ENCODE measurements at places on chromosomes 3 and 15. TPM values are rescaled to one million over a fixed set of nuclear protein-coding genes. Genes with fewer than 3 reads are reported as not detected.
A peak's percentile ranks its signal among the peaks of the same experiment; 100 is the strongest.

Gene SNRPN
- total RNA-seq: 169 TPM

GRCh38 chr15:74133694-74134386 lies 3.5 kb downstream of the ISLR2 start:
- DNase-seq: no peak

GRCh38 chr3:133931084-133931483 lies 35.4 kb upstream of the RAB6B start:
- no peak for DNase-seq

DNA sequence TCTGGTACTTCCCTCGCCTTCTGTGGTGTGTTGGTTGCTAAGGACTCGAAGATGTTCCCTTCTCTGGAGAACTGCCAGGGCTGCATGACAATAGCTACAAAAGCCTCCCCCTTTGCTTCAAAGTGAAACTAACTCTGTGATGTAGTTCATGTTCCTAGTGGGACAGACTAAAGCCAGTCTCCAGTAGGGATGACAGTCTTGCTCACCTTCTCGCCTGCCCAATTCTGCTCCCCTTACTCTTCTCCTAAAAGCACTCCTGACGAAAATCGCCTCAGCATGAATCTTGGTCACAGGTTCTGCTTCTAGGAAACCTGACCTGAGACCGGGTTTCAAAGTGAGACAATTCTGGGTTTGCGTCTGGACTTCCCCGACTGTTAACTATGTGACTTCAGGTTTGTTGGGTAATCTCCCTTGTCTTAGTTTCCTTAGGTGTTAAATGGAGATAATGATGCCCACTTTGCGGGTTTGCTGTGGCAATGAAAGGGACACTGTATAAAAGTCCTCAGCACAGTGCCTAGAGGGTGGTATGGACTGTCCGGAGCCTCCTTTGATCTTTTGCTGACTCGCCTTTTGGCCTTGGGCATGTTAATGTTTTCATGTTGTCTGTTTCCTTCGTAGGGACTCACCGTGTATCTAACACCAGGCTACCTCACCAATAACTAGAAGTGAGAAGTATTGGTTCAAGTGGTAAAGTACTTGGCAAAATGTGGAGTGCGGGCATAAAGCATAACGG lies 24.9 kb upstream of the THRB start:
- no peak for DNase-seq

GRCh38 chr3:140246578-140246977 lies 311.6 kb downstream of the CLSTN2 start:
- DNase-seq: no peak

DNA sequence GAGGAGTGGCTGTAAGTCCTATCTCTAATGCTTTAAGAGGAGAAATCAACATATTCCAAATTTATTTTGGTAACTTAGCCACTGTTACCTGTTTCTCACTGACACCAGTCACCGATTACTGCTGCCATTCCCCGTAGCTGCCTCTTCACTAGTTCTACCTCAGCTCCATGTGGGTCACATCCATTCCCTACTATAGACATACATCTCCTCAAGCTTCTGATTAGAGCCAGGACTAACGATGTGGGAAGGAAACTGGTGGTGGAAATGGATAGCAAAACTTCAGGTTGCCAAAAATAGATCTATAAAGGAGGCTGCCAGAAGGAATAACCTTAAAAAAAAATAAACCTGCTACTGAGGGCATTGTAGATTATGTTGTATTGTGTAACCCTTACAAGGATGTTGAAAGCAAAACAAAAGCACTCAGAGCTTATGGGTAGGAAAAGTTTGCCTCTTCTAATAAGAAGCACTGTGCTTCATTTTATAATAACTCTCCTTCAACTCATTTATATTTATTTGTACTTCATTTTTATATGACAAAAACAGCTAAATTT lies 56.0 kb downstream of the KAT2B start:
- no peak for DNase-seq

DNA sequence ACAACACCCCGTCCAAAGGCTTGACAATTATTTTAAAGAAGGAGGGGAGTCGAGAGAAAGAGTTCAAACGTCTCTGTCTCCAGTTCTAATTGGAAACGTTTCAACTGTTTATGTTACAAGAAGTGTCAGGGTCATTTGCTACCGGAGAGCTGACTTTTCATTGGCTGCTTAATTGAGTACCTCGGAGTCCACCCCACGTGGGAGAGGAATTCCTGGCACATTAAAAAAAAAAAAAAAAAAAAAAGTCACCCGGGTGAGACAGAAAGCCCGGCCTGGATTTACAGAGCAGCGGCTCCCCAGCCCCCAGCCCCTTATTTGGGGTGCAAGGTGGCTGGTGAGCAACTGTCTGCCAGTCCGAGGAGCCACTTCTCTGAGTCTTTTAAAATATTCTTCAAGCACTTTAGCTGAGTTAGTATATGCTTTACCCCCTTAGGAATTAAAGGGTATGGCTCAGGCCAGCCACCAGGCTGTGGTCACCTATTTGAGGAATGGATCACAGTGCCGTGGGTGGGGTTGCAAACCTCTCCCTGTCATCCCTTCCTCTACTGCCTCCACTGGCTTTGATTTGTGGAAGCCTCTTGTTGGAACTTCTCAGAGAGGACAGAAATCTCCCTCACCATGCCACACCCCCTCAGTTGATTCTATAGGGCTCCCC lies 3.9 kb upstream of the TLE3 start:
- no peak for DNase-seq

DNA sequence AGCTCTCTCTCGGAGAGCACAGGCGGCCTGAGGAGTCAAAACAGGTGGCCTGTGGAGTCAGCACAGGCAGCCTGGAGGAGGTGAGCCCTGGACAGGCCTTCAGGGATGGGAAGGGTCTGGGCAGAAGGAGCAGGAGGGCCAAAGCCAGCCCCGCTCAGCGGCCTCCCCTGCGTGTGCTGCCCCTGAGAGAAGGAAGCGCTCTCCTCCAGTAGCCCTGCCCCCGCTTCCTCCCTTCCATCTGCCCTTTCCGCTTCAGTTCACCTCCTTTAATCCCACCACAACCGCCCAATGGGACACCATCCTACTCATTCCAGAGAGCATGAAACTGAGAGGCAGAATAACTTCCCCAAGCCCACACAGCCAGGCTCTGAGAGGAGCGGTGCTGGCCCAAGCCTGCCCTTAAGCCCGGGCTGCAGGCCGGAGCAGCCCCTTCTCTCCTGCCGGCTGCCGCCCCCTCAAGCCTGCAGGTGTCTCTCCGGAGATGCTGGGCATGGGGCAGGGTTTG lies 3.2 kb upstream of the NR2E3 start:
- no peak for DNase-seq

GRCh38 chr15:39623529-39623931 lies 42.7 kb downstream of the THBS1 start:
- no peak for DNase-seq

Gene CYP19A1
- not detected for total RNA-seq

DNA sequence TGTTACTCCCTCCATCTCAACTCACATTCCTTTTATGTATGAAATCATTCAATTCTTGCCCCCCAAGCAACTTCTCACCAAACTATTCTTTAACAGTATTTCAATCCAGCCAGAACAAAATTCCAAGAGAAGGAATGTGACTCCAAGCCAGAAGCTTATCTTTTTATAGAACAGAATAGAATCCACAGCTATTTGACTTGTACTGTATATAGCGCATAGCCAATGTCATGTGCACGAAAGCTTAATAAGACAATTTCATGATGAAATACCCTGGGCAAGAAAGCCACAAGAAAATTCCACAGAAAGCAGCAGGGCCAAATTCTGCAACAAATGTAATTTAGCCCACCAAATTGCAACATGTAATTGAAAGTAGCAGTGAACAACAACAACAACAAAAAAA lies 127.6 kb upstream of the UBE2E2 start:
- DNase-seq: no peak

- no peak for DNase-seq
Observed at GRCh38 chr3:173529062-173529711, 131.6 kb downstream of the NLGN1 start.

Gene CCR9
- 1.9 TPM for total RNA-seq

DNA sequence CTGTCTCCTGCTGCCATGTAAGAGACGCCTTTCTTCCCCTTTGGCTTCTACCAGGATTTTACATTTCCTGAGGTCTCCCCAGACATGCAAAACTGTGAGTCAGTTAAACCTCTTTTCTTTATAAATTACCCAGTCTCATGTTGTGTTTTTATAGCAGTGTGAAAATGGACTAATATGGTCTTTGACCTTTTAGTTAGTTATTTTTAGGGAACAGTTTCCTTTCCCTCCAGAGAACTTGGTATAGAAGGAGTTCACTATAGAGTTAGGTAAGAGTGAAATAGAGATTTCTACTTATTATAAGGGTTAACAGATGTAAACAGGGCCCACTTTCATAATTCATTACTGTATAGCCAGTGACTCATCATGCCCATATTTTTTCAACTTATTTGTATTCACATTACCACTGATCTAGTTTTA lies 170.9 kb downstream of the UNC13C start:
- DNase-seq: no peak

DNA sequence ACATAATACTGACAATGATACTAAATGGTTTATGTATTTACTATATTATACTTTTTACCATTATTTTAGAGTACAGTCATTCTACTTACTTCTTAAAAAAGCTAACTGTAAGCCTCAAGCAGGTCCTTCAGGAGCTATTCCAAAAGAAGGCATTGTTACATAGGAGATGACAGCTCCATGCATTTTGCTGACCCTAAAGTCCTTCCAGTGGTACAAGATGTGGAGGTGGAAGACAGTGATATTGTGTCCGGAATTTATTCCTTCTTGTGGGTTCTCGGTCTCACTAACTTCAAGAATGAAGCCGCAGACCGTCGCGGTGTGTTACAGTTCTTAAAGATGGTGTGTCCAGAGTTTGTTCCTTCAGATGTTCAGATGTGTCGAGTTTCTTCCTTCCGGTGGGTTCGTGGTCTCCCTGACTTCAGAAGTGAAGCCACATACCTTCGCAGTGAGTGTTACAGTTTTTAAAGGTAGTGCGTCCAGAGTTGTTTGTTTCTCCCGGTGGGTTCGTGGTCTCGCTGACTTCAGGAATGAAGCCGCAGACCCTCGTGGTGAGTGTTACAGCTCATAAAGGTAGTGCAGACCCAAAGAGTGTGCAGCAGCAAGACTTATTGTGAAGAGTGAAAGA lies 20.9 kb downstream of the AVEN start:
- DNase-seq: peak; percentile 25

DNA sequence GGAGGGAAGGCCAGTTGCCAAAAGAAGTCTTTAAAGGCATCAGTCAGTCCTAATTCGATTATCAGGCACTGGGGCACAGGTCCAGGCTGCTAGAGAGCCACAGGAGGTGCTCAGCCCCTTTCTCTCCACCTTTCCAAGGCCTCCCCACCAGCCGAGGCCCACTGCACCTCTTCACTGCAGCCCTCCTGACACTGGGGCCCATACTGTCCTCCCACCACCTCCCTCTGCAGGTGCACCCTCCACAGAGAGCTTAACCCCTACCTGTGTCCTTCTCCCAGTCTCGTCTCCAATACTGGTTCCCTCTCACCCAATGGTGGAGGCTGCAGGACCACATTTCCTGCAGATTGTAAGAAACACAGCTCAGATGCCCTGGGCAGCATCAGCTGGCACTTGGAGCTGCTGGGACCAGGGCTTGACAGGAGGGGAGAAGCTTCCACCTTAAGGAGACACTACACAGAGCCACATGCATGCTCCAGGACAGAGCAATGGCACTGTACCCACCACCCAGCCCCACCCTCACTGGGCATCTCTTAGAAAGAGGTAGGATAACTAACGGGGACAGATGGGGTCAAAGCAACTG lies 81.6 kb upstream of the PRR20G start:
- no peak for DNase-seq

DNA sequence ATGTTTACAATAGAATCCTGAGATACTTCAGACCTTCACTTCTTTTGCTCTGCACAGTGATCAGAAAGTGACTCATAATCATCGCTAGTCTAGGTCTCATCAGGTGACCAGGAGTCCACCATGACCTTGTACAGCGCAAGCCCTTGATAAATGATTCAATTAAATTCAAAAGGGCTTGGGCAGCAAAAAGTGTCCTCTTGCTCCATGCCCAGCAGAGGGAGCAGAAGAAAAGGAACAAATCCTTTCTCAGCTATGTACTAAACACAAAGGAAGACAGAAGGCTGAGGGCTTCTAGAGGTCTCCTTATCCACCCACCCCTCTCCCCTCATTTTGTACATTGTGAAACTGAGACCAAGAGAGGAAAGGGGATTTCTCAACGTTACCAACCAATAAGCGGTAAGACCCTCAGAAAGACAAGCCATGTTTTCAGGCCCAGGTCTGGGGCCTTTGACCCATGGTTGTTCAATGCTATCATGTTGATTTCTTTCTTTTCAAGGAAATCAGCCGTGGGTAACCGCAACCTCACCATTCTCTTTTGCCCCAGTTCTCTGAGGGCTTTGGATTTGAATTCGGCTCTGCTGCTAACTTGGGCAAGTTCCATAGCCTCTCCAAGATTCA lies 74.8 kb downstream of the AQP9 start:
- DNase-seq: no peak

DNA sequence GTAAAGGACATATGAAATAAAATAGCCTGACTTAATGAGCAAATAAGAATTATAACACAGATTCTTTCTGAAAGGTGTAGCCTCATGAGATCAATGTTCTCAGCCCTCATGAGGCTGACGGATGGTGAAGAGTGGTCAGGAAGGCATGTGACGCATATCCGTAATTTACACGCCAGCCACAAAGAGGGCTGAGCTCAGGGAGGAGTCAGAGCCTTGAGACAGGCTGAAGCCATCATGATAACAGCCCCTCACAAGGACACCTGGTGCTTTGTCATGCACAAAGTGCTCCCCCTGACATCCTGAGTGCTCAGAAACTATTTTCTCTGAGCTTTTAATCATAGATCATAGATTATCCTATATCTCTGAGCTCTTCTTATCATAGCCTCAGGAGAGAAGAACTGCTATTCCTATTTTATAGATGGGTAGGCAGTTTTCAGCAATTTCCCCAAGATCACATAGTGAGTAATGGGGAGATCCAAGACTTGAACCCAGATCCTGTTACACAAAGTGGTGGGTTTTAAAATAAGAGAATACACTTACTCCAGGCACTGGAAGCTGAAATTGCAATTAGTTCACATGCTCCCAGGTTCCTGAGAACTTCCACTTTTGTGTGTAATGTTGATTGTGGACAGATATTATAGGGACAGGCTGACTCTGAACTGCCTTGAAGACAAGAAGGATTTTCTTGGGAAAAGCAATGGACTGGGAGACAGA lies 267.1 kb downstream of the RPLP1 start:
- no peak for DNase-seq

Gene OR5K2
- total RNA-seq: not detected

Gene SOX14
- total RNA-seq: not detected

DNA sequence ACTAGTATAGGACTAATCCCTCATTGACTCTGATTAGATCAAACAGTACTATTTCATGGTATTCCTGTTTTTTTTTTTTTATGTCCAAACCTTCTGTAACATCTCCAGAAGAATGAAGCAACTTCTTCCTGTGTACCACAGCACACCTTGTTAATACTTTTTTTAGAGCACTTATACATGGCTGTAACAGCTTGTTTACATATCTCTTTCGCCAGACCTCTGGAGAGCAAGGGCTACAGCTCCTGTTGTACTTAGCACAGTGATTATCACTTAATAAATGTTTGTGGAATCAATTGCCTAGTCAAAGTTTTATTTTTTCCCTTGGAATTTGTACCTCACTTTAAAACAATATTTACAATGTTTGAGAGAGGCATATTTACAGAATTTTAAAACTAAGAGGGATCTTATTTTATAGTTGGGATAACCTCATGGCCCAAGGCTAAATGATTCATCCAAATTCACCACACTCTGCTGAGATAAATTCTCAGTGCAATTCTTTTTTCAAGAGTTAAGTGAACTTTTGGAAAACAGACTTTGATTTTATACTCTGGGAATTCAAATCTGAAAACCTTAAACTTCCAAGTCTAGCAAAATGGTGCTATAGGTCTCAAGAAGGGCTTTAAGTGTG lies 9.2 kb upstream of the GATM start:
- no peak for DNase-seq

- no peak for DNase-seq
Observed at GRCh38 chr15:26460165-26460564, 312.7 kb downstream of the GABRB3 start.
